Caco-2 (cell line): ENCODE measurements at places on chromosomes 12 and 14. TPM values are rescaled to one million over a fixed set of nuclear protein-coding genes. Genes with fewer than 3 reads are reported as not detected.

DNA sequence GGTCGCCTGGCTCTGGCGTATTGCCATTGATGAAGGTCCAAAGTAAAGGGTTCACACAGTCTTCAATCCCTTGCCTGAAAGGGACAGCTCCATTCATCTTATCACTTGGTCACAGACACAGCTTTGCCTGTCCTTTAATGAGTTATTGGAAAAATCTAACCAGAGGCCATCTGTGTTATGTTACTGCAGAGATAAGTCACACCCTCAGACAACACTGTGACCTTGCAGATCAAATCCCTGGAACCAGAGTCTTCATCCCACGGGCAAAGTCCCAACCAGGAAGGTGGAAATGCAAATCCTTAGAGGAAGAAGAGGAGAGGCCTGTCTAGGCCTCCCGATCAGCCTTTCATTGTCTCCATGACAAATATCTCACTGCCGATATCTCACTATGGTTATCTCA, 68.3 kb upstream of the SCN8A start:
- peaks cover 62% of the 10 kb centered on the region for H3K4me1 ChIP-seq
- H3K27ac ChIP-seq = peak overlapping the region; percentile 2
- no peak overlapping the region for H3K4me3 ChIP-seq
- no peaks in the 10 kb centered on the region for H3K27me3 ChIP-seq
- 0 out of 2 replicates have a peak, but pooled peaks cover 1% of the 10 kb centered on the region for H3K36me3 ChIP-seq
- DNase-seq = peak; percentile 69

GRCh38 chr12:21675641-21676040, 18.0 kb upstream of the LDHB start:
- no peaks in the 10 kb centered on the region for H3K27me3 ChIP-seq
- no peak overlapping the region for H3K4me3 ChIP-seq
- no peaks in the 10 kb centered on the region; the same call in 1 of the 2 replicates for H3K36me3 ChIP-seq
- H3K4me1 ChIP-seq = peaks cover 9% of the 10 kb centered on the region
- no peak for DNase-seq

GRCh38 chr12:116735951-116736599, 1.8 kb downstream of the SPRING1 start:
- peaks cover 26% of the 10 kb centered on the region for H3K4me1 ChIP-seq
- no peaks in the 10 kb centered on the region for H3K27me3 ChIP-seq
- peak; percentile 93 for DNase-seq
- peak overlapping the region; percentile 78 for H3K27ac ChIP-seq
- H3K4me3 ChIP-seq = peak overlapping the region; percentile 93

The KRT83 gene
- total RNA-seq = not detected in 2 replicates

The TNS2 gene
- 2.4 and 4.4 TPM in 2 replicates for total RNA-seq
